ENCODE measurements at places on chromosomes 13 and 19.

GRCh38 chr19:8363803-8364771 lies at the start of gene ANGPTL4:
ANGPTL4 (plus strand) TSS chr19:8364155; CDS start chr19:8364322, 167 bp downstream.
- peak; percentile 13 for DNase-seq

DNA sequence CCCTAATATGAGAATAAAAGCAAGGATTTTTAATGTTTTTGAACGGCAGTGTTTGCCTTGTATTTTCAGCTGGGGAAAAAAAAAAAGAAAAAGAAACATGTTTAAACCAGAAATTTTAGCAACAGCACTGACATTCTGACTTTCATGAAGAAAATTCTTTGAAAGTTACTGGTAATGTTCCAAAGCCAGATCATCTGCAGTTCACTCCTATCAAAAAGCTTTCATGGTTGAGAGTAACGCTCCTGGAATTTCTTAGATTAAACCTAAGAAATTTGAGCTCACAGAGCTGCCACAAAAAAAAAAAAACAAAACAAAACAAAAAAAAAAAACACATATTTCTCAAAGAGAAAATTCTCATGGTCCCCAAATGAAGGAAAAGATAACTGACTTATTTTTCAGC lies 1106.7 kb downstream of the EFNB2 start:
- DNase-seq = no peak

DNA sequence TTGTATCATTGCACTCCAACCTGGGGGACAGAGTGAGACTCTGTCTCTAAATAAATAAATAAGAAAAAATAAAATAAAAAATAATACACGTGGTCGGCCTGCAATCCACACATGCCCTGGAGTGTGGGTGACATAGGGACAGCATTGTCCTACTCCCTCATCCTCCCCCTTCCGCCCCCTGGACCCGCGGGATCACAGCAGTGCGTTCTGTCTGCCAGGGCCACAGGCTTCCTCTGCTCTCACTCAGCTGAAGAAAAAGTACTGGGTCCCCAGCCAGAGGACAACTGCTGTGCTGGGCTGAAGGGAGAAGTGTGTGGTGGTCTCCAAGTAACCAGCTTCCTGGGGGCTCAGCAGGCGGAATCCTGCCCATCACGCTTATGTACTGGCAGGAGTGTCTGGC lies 6.3 kb downstream of the BCAT2 start:
- no peak for DNase-seq

DNA sequence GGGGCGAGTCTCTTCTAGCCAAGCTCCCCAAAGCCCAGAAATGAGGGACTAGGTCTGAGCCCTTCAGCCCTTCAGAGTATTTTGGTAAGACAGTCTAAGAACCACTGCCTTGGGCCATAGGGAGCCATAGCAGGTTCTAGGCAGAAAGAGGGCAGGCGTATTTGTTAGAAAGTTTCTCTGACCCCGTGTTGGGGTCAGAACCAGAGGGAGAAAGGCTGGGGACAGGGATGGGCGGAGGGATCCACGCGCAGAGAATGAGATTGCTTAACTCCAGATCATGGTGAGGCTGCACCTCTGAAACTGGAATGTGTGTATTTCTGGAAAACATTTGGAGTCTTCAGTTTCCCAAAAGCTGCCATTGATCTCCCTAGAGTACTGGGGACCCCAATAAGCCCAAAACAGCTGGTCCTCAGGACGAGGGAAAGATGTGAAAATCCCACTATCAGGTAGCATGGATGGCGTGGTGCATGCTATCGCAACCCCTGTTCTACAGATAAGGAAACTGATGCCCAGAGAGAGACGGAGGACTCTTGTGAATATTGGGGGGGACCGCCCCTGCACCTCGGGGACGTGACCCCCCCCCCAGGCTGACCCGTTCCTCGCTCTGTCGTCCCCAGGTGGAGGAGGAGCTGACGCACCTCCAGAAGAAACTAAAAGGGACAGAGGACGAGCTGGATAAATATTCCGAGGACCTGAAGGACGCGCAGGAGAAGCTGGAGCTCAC lies 703 bp upstream of the TPM4 start:
- DNase-seq = no peak

- DNase-seq = no peak
Observed at GRCh38 chr19:40223135-40223822, 3.2 kb downstream of the CCNP start.

GRCh38 chr13:33353210-33353609 lies 67.7 kb upstream of the STARD13 start:
- DNase-seq = no peak

- no peak for DNase-seq
Observed at GRCh38 chr13:109821103-109821502, 34.7 kb upstream of the IRS2 start.

DNA sequence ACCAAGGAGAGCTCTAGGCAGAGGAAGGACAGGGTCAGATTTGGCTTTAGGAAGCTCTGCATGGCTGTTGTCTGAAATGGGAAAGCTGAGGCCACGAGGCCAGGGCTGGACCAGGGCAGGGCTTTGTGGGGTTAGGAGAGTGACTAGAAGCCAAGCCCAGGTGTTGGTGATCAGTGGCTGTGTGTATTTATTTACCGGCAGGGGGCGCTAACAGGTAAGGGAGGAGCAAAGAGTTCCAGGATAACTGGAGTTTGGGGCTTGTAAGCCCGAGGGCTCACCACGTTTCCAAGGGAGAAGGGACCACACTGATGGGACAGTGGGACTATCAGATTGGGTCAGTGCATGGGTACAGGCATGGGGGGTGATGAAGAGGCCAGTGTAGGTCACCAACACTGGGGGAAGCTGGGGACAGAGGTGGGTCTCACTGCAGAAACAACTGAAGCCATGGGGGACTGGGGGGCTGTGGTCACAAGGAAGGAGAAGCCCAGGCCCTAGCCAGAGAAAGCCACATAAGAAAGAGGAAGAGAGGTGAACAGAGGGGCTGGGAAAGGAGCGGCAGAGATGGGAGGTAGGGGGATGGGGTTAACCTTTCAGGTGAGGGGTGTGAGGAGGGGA lies 3.9 kb downstream of the TMEM147 start:
- peak; percentile 44 for DNase-seq

- DNase-seq = no peak
Observed at GRCh38 chr19:47518139-47518538, 3.3 kb upstream of the NAPA start.

GRCh38 chr13:112807653-112808376 lies 118.0 kb downstream of the ATP11A start:
- no peak for DNase-seq
